ENCODE measurements at places on chromosomes 12 and 14.

- no peak for DNase-seq
Measured at GRCh38 chr12:43063650-43064049, 474.1 kb upstream of the PRICKLE1 start.

- DNase-seq: no peak
Measured at GRCh38 chr14:64266239-64266638, 27.9 kb downstream of the ESR2 start.

DNA sequence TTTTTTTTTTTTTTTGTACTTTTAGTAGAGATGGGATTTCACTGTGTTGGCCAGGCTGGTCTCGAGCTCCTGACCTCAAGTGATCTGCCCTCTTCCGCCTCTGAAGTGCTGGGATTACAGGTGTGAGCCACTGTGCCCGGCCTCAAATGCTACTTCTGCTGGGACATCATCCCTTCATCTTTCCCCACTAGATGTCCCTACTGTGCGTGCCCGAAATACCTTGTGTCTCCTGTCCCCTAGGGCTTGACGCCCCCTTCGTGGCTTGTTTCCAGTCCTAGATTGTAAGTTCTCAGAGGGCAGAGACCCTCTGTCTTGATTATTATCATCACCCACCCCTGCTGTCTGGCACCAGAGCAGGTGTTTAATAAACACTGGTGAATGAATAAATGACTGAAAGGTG, 14.9 kb downstream of the CCDC63 start:
- no peak for DNase-seq

- no peak for DNase-seq
Measured at GRCh38 chr12:117388951-117389446, 27.6 kb upstream of the NOS1 start.

GRCh38 chr12:31491241-31491794, 99.6 kb downstream of the DENND5B start:
- no peak for DNase-seq

GRCh38 chr12:41743835-41744234, 400.8 kb downstream of the GXYLT1 start:
- DNase-seq: no peak

DNA sequence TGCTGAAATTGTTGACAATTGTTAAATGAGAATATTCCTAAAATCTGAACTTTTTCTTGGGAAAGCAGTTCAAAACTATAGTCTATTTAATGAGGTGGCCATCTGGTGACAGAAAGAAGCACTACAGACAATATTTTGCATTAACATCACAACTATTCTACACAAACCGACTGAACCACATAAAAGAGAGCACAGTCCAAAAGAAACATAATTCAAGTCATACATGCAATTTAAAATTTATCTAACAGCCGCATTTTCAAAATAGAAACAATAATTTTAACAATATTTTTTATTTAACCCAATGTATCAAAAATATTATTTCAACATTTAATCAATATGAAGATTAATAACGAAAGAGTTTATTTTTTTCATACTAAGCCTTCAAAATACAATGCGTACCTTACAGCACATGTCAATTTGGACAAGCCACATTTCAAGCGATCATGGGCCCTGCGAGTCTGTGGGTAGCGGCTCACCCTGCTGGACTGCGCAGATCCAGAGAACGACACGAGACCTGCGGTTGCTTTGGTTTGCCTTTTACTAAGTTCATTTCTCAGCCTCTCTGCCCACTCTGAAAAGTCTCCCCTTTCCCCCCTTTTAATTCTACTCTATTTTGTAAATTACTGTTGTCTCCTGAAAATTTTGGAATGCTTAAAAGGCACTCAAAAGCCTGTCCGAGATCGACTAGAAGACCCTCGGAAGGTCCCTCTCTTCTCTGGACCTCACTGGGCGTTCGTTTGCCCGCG, 947 bp upstream of the LRRC9 start:
- peak; percentile 28 for DNase-seq

DNA sequence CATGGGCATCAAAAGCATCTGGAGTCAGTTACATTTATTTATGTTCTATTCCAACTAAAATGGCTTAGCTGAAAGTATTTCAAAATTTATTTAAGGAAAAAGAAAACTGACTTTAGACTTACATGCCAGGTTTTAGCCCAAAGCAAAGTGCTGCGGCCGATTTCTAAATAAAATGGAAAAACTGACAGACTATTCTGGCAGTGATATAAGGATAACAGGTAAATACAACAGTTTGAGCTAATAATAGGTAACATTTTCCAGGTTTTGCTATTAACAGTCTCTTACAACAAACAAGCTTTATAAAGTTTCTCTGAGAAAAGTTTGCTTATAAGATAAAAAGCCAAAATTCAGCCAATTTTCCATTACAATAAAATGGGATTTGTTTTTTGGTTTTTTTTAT, 937.2 kb upstream of the FLRT2 start:
- DNase-seq: no peak

- DNase-seq: no peak
Measured at GRCh38 chr12:857611-858010, 91.9 kb downstream of the RAD52 start.

DNA sequence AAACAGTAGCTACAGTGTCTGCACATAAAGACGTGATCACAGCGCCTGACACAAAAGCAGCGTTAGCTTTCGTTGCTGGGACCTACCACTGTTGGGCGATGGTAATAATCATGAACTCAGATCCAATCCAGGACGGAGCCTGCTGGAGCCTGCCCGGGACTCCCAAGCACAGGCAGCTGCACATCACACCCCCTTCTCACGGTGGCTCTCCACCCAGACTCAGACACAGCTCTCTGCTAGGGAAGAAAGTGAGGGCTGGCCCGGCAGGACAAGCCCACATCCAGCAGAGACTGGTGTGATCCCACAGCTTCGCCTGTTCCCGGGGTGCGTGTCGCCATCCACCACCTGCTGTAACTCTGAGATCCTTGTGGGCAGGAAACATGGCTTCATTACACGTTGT, 49.9 kb upstream of the FOXN3 start:
- DNase-seq: no peak

GRCh38 chr14:93959239-93960107, 16.9 kb downstream of the ASB2 start:
- no peak for DNase-seq

DNA sequence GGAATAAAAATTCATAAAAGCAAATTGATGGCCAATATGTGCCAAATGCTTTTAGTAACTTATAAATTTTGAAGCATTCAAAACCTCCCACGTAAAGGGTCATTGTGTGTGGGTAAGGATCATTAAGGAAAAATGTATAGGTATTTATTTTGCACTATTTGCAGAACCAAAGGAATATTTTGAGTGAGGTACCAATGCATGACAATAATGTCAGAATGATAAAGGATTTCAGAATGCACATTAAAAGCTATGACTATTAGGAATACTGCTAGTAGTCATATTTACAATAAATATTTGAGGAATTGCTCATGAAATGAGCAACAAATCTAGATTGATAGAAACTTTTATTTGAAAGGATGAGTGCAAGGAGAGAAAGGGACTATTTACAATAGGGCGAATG, 932.8 kb downstream of the SLC6A15 start:
- no peak for DNase-seq

DNA sequence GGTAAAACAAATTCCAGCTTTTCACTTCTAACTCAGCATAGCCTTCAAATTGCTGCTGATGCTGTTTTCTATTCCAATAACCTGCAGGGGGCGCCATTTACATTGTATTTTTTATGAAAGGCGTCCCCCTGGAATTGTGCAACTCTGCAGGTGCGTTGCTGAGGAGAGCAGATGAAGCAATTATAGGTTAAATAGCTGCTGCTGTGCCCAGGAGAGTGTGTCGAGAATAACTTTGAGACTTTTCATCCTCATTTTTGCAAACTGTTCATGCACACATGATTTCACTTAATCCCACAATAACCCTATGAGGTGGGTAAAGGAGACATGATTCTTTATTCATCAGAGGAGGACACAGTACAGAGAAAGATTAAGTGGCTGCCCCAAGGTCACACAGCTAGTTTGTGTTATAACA, 75.7 kb downstream of the MYRFL start:
- peak; percentile 78 for DNase-seq

GRCh38 chr12:52873832-52874572, 25.2 kb upstream of the KRT78 start:
- DNase-seq: peak; percentile 92

DNA sequence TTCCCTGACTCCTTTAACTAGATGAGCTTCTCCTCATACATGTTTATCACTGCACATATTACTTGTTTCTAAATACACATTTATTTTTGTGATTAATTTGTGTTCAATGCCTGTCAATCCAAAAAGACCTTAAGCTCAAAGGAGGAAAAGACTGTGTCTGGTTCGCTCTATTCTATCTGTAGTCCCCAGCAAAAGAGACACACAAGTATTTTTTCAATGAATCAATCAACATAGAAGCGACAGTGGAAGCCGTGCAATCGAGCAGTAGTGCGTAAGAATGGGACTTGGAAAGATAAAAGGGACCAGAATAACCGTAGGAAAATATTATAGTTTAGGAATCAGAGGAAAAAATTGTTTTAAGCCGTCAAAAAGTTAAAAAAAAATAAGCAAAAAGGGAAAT, 951 bp downstream of the WDHD1 start:
- no peak for DNase-seq

DNA sequence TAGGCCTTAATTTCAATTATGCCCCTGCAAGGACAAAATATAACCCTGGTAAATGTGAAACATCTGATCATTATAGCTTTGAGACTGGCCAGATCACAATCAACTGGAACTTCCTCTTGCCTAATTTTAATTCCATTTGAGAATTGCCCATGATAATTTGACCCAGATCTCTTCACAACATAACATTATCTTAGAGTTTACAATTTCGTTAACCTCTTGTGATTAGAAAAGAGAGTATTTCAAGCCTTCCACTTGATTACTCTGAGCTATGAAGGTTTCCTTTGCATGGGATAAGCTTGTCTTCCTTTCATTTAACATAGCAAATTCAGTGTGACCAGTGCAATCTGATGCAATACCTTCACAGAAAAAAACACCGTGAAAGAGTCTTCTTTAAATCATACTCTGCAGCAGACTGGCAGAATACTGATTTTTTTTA, 143.6 kb downstream of the DUSP6 start:
- no peak for DNase-seq

DNA sequence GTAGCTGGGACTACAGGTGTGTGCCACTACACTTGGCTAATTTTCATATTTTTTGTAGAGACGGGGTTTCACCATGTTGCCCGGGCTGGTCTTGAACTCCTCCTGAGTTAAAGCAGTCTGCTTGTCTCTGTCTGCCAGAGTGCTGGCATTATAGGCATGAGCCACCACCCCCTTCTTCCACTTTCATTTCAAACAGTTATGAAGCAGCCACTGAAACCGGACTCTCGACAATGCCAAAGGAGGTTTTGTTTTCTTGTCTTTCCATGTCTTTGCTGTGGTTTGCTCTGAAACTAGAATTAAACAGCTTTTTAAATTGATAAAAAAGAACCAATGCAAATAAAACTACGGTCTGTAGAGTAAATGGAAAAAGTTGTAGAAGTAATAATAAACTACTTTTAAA, 30.4 kb downstream of the RAP1B start:
- DNase-seq: peak; percentile 24

DNA sequence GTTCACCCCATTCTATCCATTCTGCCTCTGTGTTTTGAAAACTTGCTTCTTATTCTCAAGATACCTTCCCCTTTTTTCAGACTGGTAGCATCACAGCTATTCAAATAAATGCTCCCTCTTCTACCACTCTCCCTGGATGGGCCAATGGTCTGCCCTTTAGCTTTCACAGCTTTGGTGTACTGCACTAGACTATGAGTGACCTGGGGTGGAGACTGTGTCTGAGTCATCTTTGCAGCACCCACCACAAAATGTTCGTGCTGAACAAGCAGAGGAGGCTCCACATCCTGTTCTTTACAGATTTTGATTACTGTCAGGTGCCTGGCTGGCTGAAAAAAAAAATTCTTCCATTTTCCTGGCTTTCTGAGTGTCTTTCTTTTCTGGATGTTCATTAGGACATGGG, 1104.1 kb upstream of the TMEM132C start:
- no peak for DNase-seq

DNA sequence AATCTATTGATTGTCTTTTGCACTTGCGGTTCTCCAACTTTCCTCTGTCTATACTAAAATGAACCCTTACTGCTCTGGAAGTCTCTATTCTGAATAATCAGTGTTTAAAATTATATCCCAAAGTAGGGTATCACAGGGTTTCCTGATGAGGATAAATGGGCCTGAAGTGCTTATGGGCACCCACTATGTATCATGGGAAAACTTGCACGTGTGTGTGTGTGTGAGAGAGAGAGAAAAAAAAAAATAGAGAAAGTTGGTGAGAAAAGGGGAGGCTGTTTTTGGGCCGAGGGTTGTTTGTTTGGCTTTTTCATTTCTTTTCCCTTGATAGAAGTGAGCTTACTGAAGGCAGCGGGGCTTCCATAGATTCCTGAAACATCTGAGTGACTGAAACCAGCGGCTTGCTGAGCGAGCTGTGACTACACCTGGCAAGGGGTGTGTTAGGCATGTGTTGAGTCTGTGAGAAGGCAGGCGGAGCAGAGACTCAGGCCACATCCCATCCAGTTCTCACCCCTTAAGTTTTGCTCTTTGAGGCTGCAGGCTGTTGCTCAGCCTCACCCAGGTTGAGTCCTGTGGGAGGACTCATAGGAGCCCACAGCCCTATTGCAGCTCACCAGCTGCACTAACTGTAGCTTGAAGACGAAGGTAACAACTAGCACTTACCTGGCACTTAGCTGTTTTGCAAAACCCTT, 17.2 kb downstream of the PPFIBP1 start:
- DNase-seq: peak; percentile 63

- DNase-seq: peak; percentile 78
Measured at GRCh38 chr14:69151458-69152180, 1.3 kb downstream of the DCAF5 start.

DNA sequence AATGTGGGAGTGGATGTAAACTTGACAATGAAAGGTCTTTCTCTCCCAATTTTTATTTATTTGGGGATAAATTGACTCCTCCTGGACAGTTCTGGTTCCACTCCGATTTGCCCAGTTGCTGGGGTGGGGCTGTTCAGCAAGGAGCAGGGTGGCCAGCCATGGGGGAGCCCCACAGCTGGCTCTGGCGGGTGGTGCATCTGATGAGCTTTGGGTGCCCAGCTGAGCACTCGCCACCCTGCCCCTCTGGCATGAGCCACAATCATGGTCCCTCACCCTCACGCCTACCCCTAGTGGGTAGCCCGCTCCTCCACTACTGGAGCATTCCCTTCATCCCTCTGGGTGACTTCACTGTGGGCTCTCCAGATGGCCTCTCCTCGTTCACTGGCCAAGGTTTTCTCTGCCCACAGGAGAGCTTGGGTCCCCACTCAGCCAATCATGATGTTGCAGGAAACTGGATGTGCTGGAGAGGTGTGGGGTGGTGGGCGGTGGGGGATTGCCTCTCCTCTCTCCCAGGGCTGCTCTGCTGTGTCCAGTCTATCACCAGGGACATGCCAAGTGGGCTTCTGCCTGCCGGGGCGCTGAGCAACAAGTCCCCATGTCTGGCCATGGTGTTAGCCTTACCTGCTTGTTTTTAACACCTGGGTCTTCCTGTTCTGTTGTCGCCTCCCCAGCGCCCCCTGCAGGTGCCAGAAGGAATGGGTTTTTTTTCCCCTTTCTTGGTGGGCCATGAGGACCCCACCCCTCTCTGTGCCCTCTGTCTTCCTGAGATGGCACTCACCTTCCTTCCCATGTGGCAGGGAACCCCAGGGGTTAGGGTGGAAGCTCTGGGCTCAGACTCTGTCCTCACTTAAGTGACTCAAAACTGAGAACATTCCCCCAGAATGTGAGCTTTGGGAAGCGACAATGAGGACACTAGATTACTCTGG, 3.4 kb downstream of the CYP46A1 start:
- no peak for DNase-seq

All from thyroid gland (tissue), 4 donors.